ENCODE measurements at places on chromosomes 5 and 9.

GRCh38 chr5:6554812-6555211 is 78.0 kb downstream of the NSUN2 start:
- no peak for DNase-seq

DNA sequence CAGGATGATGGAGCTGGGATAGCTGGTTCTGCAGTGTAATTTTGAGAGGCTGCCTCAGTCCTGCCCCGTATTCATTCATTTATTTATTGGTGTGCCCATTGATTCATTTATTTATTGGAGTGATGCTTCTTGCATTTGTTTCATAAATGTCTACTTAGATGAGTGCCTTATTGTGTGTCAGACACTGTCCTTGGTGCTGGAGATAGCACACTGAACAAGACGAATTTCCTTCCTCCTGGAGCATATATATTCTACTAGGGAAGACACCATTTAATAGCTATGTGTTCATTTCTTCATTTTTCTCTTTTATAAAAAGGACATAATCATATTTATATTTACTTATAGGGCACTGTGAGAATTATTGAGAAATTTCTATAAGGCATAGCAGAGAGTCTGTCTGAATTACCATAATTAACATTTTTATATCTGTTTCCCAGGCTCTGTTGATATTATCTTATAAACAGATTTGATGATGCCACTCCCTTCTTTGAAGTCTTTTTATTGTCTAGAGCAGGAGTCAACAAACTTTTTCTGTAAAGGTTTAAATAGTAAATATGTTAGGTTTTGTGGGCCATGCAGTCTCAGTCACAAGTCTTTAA is 433.9 kb upstream of the ZNF608 start:
- no peak for DNase-seq

DNA sequence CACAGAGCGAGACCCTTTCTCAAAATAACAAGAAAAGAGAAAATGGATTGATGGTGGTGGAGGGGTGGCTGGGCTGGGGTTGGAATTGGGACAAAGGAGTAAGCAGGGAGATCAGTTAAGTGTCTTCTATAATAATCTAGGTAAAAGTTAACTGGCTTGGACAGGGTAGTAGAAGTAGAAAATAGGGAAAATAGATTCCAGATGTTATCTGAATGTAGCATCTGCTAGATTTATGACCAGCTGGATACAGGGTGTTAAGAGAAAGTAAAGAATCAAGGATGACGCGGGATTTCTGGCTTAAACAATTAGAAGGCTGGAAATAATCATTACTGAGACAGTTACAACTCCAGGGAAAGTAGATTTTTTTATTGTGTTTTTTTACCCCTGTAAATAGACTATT is 13.0 kb downstream of the PPP6C start:
- no peak for DNase-seq

- DNase-seq = peak; percentile 64
These were observed at the start of gene DMRTA1 for GRCh38 chr9:22446589-22446949. Gene DMRTA1, plus strand, starts transcription at chr9:22446824. Its CDS starts 242 bp downstream, at chr9:22447066.

DNA sequence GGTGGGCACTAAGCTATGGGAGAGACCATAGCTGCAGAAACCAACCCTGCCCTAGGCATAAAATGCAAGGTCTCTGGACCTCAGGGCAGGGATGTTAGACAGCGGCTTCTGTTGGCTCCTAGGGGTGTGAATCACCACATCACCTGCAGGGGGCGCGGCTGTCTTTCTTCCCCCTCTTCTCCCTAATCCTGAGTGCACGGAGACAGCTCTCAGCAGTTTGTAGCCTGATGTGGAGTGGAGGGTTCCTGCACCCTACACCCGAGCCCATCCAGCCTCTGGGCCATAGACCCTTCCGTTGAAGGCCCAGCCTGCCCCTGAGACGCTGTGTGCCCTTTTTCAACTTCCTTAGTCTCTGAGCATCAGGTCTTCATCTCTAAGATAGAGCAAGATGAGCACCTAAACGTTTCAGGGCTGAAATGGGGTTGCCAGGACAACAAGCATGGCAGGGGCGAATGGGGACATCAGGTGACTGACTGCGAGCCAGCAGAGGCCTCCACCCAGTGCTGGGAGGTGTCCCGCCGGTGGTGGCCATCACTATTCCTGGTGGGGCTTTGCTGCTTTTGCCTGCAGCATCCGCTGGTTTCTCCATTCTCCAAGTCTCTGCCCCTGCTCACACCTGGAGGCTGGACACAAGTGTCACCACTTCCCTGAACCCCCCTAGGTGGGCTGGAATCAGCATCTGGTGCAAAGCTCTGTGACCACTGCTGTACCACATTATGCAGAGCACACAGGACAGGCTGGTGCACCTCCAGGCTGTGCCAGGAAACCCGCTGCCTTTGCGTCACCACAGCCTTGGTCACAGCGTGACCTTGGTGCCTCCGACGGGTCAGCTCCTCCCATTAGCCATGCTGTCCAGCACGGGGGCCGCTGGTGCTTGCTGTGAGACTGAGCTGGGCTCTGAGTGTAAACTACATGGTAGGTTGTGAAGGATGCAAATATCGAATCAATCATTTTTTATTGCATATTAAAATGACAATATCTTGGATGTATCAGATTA is 2.5 kb upstream of the SEC16A start:
- peak; percentile 87 for DNase-seq

Data from DMS53 (cell line).